ENCODE measurements at places on chromosomes 1 and 21.

GRCh38 chr21:45000637-45001133 lies 60.9 kb downstream of the SLX9 start:
- DNase-seq, result no peak

GRCh38 chr1:13764588-13765332 lies 64.8 kb downstream of the PRDM2 start:
- DNase-seq, result no peak

GRCh38 chr1:115314765-115315164 lies 23.3 kb downstream of the NGF start:
- peak; percentile 20 for DNase-seq

- no peak for DNase-seq
Measured at GRCh38 chr1:158055854-158056253, 62.4 kb downstream of the KIRREL1 start.

GRCh38 chr1:113846391-113847035 lies 25.0 kb downstream of the PTPN22 start:
- DNase-seq, result no peak

DNA sequence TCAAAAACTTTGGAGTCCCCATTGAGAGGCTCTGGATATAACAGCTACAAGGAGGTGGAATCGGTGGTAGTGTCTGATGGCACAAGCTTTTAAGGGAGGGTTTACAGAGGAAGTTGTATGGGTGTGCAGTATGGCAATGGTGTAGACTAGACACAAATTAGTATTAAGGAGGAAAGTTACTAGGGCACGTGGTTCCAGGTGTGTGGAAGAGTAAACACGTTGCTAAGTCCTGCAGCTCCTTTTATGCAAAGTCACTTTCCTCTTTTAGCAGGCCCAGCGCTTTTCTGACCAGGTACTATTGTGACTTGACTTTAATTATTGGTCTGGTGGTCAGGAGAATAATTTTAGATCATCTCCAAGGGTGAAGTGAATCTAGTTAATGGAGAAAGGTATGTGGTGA lies 287.5 kb upstream of the B3GALT2 start:
- DNase-seq, result no peak

- no peak for DNase-seq
Measured at GRCh38 chr21:46557919-46558392, 46.9 kb downstream of the S100B start.

DNA sequence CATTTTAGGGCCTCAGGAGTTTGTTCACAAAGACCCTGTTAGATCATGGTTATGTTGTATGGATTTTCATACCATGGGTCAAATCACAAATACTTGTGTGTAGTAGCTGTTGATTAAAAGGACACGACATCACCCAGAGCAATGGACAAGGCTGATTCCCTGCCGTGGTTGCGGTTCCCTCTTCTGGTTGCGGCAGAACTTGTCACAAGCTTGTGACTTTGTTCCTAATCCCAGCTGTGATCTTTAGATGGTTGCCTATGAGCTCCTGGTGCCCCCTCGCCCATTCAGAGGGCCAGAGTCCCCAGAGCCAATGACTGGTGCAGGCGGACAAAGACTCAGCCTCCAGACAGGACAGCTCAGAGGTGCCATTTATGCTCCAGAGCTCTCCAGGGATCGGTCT lies 11.8 kb upstream of the SDHB start:
- DNase-seq, result no peak

- no peak for DNase-seq
Measured at GRCh38 chr21:17671733-17672132, 59.0 kb upstream of the BTG3 start.

DNA sequence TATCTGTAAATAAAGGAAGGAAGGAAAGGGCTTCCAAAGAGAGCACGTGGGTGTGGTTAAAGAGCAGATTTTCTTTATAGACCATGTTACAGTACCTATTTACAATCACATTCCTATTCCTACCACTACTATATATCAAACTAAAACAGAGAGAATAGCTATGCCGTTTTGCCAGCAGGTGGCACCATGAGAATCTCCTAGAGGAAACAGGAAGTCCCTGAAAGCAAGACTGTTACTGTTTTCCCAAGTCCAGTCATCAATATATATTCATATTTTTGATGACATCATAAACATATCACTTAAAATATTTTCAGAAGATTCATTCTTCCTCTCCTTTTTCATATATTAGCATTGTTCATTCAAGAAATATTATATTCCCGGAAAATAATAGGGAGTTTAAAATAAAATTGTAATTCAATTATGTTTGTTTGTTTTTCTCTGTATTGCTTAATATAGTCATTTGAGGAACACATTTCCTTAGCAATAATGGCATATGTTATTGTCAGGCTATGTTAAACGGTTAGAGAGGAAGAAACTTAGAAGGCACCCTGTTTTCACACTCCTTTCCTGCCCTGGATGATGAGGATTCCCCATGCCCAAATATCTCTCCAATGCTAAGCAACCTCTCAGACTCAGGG lies 6.6 kb downstream of the CCDC190 start:
- peak; percentile 76 for DNase-seq

DNA sequence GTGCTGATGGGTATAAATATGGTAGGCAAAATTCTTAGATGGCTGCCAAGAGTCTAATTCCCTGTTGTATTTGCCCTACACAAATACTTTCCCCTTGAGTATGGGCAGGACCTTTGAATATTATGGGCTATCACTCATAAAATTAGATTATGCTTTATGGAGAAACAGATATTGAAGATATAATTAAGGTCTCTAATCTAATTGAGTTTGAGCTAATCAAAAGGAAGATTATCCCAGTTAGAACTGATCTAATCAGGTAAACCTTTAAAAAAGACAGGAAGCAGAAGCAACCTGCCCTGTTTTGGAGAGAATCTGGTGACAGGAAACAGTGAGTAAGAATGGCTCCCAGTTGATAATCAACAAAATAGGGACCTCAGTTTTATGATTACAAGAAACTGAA lies 609.0 kb upstream of the PRMT6 start:
- DNase-seq, result no peak

DNA sequence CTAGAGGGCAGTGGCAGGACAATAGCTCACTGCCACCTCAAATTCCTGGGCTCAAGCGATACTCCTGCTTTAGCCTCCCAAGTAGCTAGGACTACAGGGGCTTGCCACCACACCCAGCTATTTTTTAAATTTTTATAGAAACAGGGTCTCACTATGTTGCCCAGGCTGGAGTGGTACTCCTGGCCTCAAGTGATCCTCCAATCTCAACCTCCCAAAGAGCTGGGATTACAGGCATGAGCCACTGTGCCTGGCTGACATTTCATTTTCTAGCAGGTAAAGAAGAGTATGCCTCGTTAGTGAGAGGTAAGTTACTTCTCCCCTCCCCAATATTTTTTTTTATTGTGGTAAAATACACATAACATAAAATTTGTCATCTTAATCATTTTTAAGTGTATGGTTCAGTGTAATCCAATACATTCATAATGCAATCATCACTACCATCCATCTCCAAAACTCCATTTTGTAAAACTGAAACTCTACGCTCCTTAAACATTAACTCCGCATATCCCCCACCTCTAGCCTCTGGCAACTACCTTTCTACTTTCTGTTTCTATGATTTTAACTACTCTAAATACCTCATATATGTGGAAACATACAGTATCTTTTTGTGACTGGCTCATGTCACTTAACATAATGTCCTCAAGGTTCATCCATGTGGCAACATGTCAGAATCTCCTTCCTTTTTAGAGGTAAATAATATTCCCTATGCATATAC lies 22.4 kb downstream of the ZZZ3 start:
- no peak for DNase-seq

GRCh38 chr1:80807981-80808380 lies 992.8 kb upstream of the ADGRL2 start:
- no peak for DNase-seq

- DNase-seq, result no peak
Measured at GRCh38 chr1:163144418-163144817, 58.3 kb downstream of the RGS5 start.

- DNase-seq, result peak; percentile 39
Measured at GRCh38 chr1:147821883-147822282, 61.5 kb upstream of the GJA5 start.

- no peak for DNase-seq
Measured at GRCh38 chr21:44943005-44943685, 3.3 kb downstream of the SLX9 start.

- DNase-seq, result peak; percentile 72
Measured at GRCh38 chr21:36422279-36423098, 37.3 kb downstream of the CHAF1B start.

GRCh38 chr1:76390456-76390855 lies 315.9 kb downstream of the ST6GALNAC3 start:
- peak; percentile 7 for DNase-seq

DNA sequence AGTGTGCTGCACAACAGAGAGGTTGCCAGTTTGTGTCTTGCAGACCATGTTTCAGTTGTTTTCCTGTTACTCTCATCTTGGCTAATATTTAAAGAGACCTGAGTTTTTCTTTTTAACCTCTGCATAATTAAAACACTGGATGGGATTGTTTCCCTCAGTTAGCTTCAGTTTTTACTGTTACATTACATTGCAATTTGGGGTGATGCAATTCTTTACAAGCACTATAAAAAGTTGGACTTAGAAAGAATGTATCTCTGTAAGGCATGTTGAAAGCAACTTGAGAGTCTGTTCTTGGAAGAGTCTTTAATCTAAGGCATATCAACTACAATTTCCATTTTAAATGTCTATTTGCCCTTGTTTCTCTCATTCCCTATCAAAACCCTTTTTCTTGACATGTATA lies 99.1 kb downstream of the DNM3 start:
- DNase-seq, result peak; percentile 6

GRCh38 chr1:89725011-89725370 lies 92.1 kb downstream of the LRRC8C start:
- peak; percentile 27 for DNase-seq

- DNase-seq, result no peak
Measured at GRCh38 chr1:206802401-206802800, 30.1 kb upstream of the IL10 start.

- DNase-seq, result peak; percentile 72
Measured at GRCh38 chr1:31183927-31184554, 55.6 kb downstream of the NKAIN1 start.

Data from hepatocyte (in vitro differentiated cells).